ENCODE measurements at places on chromosomes 4 and X.

DNA sequence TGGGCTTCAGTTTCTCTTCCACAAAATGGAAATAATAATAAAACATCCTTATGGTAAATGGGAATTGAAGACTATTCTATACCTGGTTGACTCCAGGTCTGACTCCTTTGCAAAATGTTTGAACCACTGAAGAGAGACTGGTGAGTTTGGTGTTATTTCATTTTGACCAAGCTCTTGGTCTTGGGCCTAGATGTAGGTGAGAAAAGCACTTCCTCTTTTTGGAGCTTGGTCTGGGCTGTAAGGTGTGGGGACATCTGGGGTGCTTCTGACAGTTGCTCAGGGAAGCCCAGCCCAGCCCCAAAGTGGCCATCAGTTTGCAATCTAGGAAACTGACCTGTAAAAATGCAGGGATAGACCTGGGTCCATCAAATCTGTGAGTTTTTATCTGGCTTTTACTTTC lies 26.8 kb upstream of the SOD3 start:
- DNase-seq = no peak

- DNase-seq = no peak
Observed at GRCh38 chr4:162229670-162230069, 65.9 kb upstream of the FSTL5 start.

- no peak for DNase-seq
Observed at GRCh38 chr4:6195602-6196319, 4.6 kb downstream of the JAKMIP1 start.

DNA sequence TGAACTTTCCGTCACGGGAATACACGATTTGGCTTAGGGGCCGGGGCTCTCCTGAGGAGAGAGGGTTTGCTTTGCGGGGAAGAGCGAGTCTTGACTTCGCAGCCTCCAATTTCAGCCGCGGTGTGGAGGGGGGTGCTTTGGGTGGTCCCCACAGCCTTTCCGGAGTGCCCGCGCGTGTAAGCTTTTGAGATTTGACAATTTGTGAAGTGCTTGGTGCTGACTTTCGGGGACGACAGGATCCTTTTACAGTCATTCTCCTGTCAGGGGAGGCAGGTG lies 355 bp downstream of the SCML1 start:
- DNase-seq = no peak

DNA sequence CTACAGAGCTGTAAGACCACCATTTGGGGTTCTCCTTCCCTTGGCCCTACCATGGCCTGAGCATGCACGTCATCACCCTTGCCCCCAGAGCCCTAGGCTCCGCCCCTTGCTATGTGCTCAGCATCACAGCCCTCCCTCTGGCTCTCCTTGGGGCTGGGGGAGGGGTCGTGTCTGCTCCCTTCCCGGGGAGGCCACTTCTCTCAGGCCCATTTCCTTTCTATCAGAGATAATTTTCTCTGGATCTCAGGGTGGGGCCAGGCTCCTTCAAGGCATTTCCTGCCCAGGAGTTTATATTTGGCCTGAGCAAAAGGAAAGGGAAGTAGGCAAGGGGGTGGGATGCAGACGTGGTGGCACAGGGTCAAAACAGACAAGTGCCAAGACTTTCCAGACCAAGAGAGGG lies 55.9 kb downstream of the STARD8 start:
- DNase-seq = no peak

- no peak for DNase-seq
Observed at GRCh38 chr4:56791316-56791715, 30.2 kb downstream of the SPINK2 start.

GRCh38 chr4:126271292-126271691 lies 956.5 kb downstream of the FAT4 start:
- no peak for DNase-seq

DNA sequence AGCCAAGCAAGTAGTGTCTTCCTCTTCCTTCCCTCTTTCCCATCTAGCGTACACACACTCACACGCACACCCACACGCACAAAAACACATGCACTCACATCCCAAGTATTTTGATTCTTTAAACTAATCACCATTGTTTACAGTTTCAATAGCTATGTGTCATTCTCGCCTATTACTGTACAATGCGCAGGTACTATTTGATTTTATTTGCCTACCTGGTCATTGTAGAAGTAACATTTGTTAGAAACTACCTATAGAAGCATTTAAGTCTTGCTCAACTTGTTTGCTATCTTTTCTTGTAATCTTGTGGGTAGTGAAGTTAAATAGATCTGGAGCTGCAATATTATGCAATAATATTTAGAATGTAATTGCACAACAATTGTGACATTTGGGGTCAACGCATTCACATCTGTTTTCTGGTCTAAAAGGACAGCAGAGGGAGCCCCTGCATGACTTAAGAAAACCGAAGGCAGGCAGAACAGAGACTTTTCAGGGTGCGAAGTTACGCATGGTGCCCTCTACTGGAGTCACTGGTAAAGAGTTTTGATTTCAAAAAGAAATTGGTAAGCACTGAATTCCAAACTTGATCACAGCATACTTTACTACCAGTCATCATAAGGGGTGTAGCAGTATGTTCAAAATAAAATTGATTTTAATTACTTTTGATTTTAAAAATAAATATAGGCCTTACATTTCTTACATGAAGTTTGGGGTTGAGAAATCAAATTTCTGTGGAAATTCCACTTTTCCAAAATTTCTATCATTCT lies 503.3 kb upstream of the FAM241A start:
- peak; percentile 65 for DNase-seq

GRCh38 chrX:93673056-93673868 lies at the start of gene NAP1L3:
TSS of gene NAP1L3 (minus strand) at chrX:93673578. CDS start at chrX:93673304, 274 bp downstream.
- peak; percentile 81 for DNase-seq

DNA sequence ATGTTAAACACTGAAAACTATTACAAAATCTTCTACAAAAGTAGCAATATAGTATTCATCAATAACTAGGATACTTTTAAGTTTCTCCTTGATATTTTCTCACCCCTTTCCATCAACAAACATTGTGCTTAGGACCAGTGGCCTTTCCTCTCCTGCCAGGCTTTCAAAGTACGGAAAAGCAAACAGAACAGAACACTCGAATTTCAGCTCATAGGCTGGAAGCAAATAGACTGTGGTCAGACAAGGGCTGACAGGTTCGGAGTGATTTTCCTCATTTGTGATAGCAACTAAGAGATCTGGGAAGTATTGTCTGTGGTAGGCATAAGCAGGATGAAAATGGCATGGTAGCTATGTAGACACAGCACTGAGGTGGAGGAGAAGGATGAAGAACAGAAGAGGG lies 68.6 kb upstream of the SORBS2 start:
- DNase-seq = no peak

Data from right forelimb (tissue), 1 donor.